ENCODE measurements at places on chromosomes 1 and 21.

- DNase-seq = no peak
These were observed 51.1 kb downstream of the KCNH1 start for GRCh38 chr1:211082824-211083223.

GRCh38 chr1:3971981-3972380 lies 71.9 kb upstream of the C1orf174 start:
- DNase-seq = no peak

DNA sequence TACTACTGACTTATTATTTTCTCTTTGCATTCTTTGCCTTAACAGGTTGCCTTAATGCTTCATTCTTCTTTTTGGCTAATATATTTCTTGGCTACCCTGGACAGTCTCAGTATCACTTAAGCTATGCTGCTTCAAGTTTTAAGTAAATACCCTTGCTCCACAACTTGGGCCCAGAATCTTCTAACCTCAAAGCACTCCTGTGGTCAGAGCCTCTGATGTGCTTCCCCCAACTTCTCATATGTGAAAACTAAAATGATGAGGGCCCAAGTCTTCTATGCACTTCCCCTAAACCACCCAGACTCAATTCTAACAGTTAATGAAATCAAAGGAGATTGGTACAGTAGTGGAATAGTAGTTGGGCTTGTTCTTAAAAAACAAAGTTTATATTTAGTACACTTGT lies 314.1 kb downstream of the PLPP3 start:
- no peak for DNase-seq

GRCh38 chr1:160077486-160077885 lies 3.9 kb upstream of the KCNJ9 start:
- no peak for DNase-seq

- DNase-seq = no peak
These were observed 28.6 kb upstream of the PARP1 start for GRCh38 chr1:226436472-226436854.

GRCh38 chr1:109327285-109327684 lies 20.5 kb upstream of the MYBPHL start:
- DNase-seq = no peak

GRCh38 chr1:13830616-13831280 lies 130.8 kb downstream of the PRDM2 start:
- DNase-seq = no peak

GRCh38 chr1:56397811-56398231 lies 181.5 kb downstream of the PLPP3 start:
- no peak for DNase-seq

GRCh38 chr1:54028306-54029251 lies 10.6 kb upstream of the LDLRAD1 start:
- no peak for DNase-seq

- no peak for DNase-seq
These were observed 4.9 kb upstream of the PEX10 start for GRCh38 chr1:2417083-2417832.

- peak; percentile 58 for DNase-seq
These were observed 49.3 kb downstream of the AZIN2 start for GRCh38 chr1:33130297-33130696.

- no peak for DNase-seq
These were observed 181.4 kb upstream of the LHX8 start for GRCh38 chr1:74952786-74953185.

GRCh38 chr1:220966881-220967611 lies 87.8 kb downstream of the HLX start:
- DNase-seq = no peak

DNA sequence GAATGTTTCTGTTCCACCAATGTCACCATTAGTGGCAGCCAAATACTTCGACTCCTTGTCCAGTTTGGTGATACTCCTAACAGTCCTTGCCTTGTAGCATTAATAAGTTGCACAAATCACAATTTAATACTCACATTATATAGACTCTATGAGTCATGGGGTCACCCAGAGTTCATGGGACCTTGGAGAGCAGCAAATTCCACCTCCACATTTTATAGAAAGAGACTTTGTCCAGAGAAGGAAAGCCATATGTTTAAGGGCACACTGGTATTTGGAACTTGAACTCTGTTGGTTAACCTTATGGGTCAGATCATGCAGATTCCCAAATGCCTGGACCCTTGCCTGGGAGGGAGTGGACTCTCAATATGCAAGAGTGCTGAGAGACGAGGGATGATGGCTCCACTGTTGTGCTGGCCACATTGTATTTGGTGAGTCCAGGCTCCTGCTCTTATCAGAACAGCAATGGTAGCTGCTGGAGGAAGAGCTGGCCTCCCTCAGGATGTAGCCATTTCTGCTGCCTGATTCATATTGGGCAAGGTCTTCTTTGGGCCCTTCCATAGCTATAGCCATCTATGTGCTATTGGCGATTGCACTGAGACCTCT lies 30.6 kb downstream of the DNAJC6 start:
- no peak for DNase-seq

- no peak for DNase-seq
These were observed 8.9 kb downstream of the MAP1LC3C start for GRCh38 chr1:241990040-241990439.

DNA sequence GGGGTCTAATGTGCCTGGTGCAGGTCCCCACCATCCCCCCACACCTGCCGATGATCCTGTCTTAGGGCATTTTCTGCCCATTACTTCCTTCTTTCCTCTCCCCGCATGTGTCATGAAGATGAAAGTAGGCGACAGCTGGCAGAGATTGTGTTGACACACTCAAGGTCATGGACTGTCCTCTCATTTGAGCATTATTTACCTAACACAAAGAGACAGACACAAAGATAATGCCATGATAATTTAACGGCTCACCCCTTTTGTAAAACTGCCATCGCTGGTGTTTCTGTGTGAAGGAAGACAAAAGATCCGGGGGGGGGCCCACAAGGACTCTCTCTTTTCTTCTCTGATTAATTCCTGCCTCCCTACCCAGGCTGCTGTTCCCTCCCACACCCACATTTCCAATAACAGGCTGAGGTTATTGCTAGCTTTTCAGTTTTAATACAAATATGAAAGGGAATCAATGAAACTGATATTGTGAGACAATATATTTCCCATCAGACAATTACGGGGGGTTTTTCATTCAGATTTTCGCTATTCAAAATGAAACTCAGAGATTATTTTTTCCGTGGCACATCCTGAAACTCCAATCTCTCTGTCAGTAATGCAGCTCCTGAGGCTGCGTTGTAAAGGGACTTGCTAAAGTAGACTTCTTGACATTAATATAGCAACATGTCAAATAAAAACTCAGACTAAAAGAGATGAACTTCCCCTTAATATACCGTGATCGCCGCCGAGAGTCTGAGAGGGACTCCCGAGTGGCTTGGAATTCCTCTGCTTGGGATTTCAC lies 561.1 kb downstream of the NPHP4 start:
- no peak for DNase-seq

DNA sequence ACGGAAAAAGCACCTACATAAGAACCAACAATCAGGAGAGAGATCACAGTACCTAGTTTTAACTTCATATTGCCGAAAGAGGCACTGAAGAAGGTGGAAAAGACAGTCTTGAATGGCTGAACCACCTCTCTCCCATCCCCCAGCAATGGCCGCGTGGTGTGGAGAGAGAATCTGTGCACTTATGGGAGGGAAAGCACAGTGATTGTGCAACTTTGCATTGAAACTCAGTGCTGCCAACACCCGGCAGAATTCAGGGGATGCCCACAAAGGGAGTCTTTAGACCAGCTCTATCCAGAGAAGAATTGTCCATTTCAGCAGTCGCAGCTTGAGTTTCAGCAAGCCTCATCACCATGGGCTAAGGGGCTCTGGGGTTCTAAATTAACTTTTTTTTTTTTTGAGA lies 186.3 kb upstream of the USP25 start:
- DNase-seq = no peak

- DNase-seq = peak; percentile 59
These were observed 38.1 kb downstream of the HSD3B2 start for GRCh38 chr1:119453021-119453420.

DNA sequence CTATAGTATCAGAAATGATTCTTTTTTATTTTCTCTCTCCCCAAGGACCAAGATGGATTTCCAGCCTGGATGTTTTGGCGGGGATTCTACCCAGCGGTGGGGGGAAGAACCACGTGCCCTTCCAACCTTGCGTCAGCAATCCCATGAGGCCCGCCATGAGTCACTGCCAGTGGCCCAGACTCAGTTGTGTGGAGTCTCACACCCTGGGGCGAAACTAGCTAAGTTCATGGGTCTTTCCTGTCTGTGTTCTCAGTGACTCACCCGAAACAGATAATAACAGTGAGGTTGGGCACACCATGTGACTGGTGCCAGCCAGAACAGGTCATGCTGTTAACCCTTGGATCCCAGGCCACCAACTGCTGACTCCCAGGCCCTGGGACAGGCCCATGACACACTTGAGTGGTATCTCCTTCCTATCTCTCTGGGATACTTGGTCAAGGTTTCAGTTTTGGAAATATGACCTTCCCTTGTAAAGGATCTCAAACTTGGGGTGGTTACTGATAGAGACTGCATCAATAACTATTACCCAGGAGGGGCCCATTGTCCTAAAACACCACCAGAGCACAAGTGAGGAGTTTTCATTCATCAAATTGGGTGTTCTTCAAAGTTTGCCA lies 98.0 kb upstream of the DUSP10 start:
- peak; percentile 86 for DNase-seq

DNA sequence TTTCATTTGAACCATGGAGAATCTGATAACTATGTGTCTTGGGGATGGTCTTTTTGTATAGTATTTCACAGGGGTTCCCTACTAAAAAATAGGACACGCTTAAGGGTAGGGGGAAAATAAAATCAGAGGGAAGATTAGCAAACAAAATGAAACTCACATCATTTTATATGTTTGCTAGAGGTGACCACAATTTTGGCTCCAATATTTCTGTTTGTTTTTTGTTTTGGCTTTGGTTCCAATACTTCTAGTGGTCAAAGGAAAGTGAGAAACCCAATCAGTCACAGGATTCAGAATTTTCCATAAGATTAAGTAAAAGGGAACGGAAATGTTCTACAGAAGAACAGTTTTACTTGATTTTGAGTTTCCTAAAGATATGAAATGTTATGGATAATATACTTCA lies 42.3 kb upstream of the SSX2IP start:
- DNase-seq = no peak

DNA sequence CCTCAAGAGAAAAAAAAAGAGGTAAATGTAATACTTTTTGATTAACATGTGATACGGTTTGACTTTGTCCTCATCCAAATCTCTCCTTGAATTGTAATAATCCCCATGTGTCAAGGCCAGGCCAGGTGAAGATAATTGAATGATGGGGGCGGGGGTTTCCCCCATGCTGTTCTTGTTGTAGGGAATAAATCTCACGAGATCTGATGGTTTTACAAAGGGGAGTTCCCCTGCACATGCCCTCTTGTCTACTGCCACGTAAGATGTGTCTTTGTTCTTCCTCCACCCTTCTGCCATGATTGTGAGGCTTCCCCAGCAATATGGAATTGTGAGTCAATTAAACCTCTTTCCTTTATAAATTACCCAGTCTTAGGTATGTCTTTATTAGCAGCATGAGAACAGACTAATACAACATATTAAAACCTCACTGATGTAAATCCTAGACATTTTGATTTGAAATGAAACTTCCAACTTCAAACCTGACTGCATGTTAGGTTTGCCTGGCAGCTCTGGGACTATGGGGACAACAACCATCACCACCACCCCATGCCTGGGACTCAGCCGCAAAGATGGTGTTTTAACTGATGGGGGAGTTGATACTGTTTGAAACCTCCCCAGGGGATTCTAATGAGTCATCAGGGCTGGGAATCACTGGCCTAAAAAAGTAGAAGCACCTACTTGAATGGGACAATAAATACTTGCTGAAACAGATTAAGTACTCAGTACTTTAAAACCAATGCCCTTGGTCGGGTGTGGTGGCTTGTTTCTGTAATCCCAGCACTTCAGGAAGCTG lies 32.8 kb upstream of the BACH1 start:
- peak; percentile 59 for DNase-seq

- DNase-seq = no peak
These were observed 126.2 kb downstream of the KAZN start for GRCh38 chr1:14724678-14725077.

- DNase-seq = peak; percentile 55
These were observed 546 bp downstream of the ELOVL1 start for GRCh38 chr1:43367026-43367903.

GRCh38 chr1:195915826-195916225 lies 692.4 kb downstream of the KCNT2 start:
- DNase-seq = no peak

DNA sequence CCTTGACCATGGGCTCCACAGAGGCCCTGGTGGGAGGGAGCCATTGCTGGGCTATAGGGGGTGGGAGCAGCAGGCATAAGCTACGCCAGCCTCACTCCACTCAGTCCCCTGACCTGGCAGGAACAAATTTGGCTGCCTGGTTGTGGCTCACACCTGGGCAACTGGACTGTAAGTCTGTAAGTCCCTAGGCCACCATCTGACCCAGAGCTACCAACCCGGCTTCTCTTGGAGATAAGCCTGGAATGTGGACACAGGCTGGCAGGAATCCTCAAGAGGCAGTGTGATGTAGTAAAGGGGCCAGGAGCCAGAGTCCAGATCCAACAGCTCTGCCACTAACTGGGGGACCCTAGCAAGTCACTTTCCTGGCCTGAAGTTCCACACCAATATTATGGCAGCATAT lies 11.4 kb downstream of the NCF2 start:
- no peak for DNase-seq

DNA sequence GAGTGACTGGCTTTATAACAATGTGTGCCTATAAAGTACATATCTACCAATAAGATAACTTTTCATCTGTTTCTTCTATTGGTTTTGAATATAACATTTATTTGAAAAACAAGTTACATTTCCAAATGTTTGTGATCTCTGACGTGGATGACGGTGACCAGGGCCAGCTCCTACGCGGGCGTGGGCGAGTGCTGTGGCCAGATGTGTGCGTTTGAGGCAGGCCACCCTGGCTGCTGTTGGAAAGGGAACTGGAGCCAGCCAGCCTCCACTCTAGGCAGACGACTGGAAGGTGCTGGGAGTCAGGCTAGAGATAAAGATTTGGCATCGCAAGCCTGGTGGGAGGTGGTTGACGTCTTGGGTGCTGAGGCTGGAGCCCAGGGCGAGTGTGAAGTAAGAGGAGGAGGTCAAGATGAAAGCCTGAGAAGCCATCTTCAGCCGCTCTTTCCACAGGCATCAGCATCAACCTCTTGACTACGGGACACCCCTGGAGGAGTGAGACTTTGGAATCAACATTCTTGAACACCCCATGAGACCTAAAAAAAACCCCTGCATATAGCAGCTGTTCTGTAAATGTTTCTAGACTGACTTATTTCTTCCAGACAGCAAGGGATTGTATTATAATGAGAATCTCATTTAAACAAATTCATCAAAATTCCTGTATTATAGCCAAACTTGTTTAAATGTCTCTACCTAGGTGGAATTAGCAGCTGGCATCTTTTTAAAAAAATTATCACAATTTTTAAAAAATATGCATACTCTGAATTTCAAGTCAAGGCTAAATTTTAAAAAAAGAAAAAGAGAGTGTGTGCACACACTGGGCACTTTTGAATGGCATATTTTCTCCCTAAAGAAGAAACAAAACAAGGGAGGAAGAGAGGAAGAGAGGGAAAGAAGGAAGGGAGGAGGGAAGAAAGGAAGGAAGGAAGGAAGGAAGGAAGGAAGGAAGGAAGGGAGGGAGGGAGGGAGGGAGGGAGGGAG lies 112.5 kb upstream of the SLC44A3 start:
- DNase-seq = no peak
